ENCODE measurements at places on chromosomes 11 and 22.

GRCh38 chr11:45805305-45806071, 539 bp downstream of the SLC35C1 start:
- peak; percentile 17 for DNase-seq

- DNase-seq: peak; percentile 43
Measured at GRCh38 chr11:112174789-112175598, at the start of gene BCO2. TSS of gene BCO2 (plus strand) at chr11:112175512. CDS start at chr11:112175602, 90 bp downstream.

DNA sequence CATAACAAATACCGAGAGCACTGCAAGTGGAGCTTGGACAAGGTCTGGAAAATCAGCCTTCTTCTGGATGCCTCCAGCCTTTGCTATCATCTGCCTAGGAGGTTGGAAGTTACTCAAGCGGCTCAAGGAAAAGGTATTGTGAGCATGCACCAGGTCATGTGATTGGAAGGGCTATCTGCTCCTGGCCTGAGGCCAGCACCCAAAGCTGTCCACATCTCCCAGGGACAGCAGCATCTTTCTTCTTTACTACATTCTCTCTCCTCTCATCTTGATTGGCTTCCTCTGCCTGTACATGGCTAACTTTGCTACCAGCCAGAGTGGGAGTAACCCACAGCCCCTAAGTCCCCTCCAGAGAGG, 44.2 kb upstream of the AMPD3 start:
- no peak for DNase-seq

- DNase-seq: no peak
Measured at GRCh38 chr11:121253951-121254350, 38.6 kb upstream of the SC5D start.

DNA sequence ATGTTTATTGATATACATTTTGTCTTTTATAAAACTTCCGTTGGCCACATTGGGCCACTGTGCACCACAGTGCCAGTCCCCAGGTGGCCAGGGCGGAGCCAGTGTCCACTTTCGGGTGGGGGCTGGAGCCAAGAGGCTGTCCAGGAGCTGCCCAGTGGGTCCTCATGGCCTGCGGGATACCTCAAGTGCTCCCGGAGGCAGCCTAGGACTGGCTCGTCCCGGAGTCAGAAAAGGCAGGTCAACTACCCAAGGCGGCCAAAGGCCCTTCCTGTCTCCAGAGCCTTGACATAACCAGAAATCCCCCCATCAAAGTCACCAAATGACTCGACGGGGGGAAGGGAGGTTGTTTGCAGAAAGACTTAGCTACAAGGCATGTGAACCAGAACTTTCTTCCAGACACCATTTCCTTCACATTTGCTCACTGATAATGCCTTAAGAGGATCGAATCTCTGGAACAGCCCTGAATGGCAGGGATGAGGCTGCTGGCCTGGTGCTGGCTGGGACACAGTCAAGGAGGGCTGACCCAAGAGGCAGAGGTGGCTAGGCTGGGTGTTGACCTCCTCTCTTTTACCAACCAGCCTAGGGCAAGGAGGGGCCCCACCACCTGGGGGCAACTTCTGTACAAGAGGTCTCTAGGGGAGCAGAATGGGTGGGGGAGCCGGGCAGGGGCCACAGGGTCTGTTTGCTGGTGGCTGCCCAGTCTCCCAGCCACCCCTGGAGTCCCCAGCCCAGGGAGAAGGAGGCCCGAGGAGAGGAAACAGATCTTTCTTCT, 8.4 kb downstream of the MRGPRF start:
- no peak for DNase-seq

GRCh38 chr11:22520521-22520920, 105.1 kb downstream of the FANCF start:
- no peak for DNase-seq

DNA sequence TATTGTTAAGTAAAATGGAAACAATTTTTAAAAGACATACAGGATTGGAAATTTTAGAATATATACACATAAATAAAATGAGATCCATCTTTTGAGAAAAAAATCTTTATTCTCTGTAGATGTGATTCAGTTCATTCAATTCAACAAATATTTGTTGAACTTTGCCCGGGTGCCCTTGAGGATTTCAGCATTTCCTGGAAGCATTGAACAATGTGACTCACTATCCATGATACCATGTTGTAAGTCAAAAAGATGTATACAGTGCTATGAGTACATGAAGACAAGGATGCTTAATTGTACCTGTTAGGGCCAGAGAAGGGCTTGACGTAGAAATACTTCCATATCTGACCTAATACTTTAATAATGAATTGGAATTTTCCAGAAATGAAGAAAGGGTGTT, 353.7 kb downstream of the METTL15 start:
- DNase-seq: no peak

All from stimulated activated naive CD8-positive, alpha-beta T cell treated with anti-CD3 and anti-CD28 coated beads, Interleukin-15, amount 100 ng/mL, for 72 hours (primary cell).